ENCODE measurements at places on chromosomes 1 and 21.

DNA sequence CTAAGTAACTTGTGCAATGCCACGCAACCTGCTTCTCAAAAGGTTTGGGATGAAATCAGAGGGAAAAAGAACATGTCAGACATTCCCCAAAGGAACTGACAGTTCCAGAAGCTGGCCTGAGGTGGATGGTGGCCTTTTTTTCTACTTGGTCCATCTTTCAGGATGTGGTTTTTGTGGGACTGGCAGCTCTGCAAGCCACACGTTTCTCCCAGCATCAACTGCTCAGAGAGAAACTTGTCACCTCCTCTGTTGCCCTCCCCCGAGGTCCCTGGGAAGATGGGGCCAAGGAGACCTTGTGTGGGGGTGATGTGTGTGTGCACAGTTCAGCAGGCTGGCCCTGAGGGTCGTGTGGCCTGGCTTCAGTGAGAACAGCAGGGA, 2.5 kb upstream of the DHRS3 start:
- DNase-seq = no peak

GRCh38 chr1:1024771-1025699, 5.1 kb downstream of the AGRN start:
- no peak for DNase-seq

GRCh38 chr1:159981351-159982055, 27.5 kb upstream of the SLAMF9 start:
- DNase-seq = no peak

DNA sequence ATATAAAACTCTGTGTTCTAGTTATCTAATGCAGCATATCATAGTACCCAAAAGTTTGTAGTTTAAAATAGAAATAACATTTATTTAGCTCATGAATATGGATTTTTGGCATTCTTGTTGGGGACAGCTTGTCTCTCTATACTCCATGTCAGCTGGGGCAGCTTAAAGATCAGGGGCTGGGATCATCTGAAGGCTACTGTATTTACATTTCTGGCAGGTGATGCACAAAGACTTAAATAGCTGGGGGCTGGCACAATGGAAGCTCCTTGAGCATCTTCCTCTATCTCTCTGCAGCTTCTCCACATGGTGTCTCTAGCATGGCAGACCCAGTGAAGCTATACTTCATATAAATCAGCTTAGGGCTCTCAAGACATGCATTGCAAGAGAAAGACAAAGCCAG, 55.6 kb upstream of the DAB1 start:
- DNase-seq = no peak

DNA sequence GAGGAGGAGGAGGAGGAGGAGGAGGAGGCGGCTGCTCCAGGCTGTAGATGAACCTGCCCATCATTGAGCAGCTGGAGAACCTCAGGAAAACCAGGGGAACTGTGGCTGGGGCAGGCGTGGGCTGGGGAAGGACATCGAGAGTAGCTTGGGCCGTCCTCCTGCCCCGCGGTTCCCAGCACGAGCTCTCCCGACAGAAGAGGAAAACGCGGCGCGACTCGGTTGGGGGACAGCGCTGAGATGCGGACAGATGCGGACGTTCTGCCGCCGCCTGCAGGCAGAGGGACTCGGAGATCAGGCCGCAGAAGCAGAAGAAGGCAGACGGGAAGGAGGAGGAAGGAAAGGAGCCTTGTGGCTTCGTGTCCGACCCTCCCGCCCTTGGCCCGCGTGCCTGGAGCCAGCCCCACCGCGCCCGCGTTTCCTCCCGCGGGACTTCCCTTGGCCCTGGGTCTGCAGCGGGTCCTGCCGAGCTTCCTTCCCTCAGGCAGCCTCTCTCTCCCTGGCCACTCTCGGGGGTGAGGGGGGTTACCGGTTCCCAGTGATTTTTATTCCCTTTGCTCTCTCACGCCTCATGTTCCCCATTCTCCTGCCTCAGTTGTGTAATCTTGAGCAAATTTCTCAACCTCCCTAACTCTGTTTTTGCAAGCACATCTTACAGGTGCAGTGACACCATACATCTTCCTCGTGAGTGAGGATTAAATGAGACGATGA, 1.7 kb upstream of the TNFRSF9 start:
- DNase-seq = no peak

- DNase-seq = no peak
Observed at GRCh38 chr1:228982637-228983036, 247.4 kb downstream of the RHOU start.

DNA sequence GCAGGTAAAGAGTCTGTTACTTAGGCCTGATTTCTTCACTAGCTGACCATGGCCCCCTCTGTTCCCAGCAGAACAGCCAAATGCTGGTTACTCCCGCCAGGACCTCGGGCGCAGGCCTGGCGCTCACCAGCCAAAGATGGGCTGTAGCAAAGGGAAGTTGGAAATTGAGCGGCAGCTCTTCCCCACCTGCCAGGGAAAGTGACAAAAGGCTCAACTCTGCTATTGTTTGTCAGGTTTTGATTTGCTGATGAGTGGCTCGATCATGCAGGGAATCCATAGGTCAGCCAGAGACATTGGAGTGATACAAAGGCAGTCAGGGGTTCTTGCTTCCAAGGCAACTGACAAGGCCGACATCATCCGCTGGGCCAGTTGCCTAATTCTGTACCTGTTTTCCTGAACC, 120.1 kb downstream of the ASTN1 start:
- DNase-seq = no peak

DNA sequence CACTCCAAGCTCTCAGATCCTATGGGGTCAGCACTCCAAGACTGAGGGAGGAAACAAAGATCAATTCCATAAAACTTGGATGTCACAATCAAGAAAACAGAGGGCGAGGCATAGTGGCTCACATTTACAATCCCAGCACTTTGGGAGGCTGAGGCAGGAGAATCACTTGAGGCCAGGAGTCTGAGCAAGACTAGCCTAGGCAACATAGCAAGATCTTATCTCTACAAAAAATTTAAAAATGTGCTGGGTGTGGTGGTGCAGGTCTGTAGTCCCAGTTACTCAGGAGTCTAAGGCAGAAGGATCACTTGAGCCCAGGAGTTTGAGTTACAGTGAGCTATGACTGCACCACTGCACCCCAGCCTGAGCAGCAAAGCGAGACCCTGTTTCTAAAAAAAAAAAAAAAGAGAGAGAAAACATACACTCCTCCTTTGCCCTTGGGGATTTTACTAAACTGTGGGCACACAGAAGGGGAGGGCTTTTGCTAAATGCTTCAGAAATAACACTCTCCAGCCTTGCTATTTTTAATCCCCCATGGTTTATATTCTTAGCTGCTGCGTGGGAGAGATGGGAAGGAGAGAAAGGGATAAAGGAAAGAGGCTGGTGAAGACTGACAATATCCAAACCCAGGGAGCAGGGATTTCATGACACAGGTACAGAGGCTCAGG, 18.1 kb downstream of the ARHGEF2 start:
- no peak for DNase-seq

- DNase-seq = no peak
Observed at GRCh38 chr1:28172713-28173150, 3.8 kb downstream of the PTAFR start.

DNA sequence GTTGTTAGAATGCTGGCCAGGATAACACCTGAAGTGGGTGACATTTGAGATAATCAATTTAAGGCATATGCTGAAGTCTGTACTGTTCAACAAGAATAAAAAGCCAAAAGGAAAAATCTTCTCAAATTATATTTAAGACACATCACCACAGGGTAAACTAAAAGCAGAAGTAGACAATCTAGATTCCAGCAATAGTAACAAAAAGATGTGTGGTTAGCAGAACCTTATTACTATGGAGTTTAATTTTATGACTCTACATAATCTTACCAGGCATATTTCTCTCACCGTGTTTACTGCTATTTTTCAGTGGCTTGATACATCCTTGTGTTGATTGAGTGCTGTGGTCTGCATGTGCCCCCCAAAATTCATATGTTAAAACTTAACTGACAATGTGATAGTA, 300.4 kb upstream of the ZP4 start:
- DNase-seq = no peak

- DNase-seq = no peak
Observed at GRCh38 chr1:86858524-86859261, 55.2 kb downstream of the SELENOF start.

DNA sequence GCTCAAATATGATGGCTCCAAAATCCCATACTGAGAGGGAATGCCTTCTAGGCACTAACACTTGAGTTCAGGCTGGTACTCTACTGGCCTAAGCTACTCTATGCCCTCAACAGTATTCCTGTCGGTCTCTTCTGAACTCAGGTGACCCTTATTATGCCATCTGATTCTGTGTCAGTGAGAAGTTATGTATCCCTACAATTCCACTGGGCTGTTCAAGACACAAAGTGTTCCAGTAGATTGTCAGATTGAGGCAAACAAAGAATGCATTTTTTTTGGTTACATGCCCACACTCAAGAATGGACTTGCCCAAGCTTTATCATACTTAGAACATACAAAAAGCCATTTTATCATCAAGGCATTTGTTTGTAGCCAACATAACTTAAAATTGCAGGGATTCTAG, 553.8 kb upstream of the PRMT6 start:
- DNase-seq = no peak

- DNase-seq = peak; percentile 64
Observed at GRCh38 chr1:16367258-16367967, 371 bp downstream of the SZRD1 start.

- DNase-seq = no peak
Observed at GRCh38 chr1:45969866-45970265, 162.6 kb downstream of the PIK3R3 start.

- DNase-seq = no peak
Observed at GRCh38 chr1:87404296-87404695, 75.6 kb downstream of the LMO4 start.

GRCh38 chr1:84584126-84584525, 9.9 kb upstream of the CTBS start:
- DNase-seq = no peak

DNA sequence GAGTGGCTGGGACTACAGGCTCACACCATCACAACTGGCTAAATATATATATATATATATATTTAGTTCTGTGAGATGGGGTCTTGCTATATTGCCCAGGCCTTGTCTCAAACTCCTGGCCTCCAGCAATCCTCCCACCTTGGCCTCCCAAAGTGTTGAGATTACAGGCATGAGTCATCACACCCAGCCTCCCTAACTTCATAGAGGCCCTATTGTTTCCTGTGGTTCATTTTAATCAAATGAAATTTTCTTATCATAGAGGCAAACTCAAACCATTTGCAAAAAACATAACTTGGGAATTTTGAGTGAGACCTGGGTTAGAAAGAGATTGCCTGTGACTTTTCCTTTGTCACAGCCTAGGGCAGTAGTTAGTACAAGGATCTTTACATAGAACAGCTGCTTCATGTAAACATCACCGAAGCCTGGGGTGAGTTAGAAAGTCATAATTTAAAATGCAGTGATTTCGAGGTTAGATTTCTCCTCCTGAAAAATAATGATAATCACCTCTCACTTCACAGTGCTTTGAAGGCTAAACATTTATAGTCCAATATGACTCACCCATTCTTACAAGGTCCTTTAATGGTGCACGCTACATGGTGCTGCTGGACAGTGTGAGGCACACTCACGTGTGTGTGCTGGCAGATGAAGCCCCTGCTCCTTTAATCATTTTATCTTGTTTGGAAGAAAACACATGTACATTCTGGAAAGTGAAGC, 188.9 kb downstream of the RHOU start:
- no peak for DNase-seq

GRCh38 chr1:215665215-215665614, 98.1 kb downstream of the KCTD3 start:
- no peak for DNase-seq

DNA sequence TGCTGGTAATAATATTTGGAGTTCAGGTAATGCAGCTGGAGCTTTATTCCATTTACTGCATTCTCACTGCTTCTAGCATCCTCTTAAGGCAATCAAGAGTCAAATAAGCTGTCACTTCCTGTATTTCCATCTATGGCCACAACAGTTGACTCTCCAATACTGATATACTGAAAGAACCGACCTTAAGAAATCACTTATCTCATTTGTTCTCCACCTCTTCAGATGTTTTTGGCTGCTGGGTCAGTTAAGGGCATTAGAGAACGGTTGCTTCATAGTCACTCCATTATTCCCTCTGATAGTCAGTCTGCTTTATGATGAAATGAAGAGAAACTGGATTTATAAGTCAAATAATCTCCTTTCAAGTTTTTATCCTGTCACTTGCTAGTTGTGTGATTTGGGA, 14.2 kb upstream of the RGS4 start:
- no peak for DNase-seq

GRCh38 chr1:230265200-230266115, 160.7 kb downstream of the PGBD5 start:
- DNase-seq = no peak

- no peak for DNase-seq
Observed at GRCh38 chr1:236864996-236865817, 70.1 kb downstream of the MTR start.

- no peak for DNase-seq
Observed at GRCh38 chr1:151728151-151729054, 7.1 kb downstream of the RIIAD1 start.

- no peak for DNase-seq
Observed at GRCh38 chr1:915295-916172, 8.2 kb upstream of the SAMD11 start.

DNA sequence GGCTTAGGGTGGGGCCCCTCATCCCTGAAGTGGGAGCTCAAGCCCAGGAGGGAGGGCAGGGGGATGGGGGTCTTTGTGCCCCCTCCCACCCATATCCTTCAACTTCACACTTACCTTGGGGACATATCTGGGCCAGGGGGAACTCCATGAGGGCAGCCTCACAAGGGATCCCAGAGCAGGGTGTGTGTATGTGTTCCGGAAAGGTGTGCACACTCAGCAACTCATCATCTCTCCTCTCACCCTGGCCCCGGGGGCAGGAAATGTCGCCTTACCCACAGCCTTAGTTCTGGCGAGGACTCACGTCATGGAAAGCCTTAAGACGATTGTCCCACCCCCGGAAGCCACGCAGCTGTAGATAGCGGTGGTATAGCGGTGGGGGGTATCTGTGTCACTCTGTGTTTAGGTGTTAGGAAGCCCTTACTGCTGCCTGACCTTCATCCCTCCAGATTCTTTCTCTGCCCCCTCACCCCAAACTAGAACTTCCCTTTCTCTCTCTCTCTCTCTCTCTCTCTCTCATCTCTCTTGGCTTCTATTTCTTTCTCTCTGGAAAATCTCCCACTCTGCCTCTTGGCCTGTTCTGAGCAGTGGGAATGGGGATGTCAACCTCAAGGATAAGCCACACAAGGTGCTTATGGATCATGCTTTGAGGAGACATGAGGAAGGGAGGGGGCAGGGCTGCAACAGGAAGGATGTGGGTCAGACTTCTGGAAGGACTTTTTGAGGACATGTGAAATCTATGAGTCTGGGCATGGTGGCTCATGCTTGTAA, at the start of gene SH2D2A:
SH2D2A (minus strand) TSS at position 288 of the 768 bp plus-strand sequence; CDS start at position 148, 140 bp downstream.
- DNase-seq = peak; percentile 92

- DNase-seq = no peak
Observed at GRCh38 chr21:25953659-25954058, 216.9 kb downstream of the APP start.

- DNase-seq = no peak
Observed at GRCh38 chr1:212774584-212774983, 17.0 kb downstream of the NSL1 start.

DNA sequence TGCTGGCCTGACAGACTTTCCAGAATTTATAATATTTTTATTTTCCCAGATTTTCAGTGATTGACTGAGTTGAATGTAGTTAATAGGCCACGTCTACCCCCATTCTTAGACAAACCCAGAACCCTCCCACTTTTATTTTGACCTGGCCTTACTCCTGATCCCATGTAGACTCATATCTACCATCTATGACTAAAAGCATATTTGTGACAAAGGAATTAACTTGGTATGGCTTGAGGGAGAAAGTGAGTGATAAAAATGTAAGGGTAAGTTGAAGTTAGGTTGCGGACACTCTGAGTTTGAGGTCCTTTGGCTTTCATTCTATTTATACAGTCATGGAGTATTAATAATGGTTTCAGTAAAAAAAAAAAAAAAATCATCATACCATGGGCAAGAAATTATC, 168.4 kb downstream of the KCNK2 start:
- DNase-seq = no peak

Measured in stimulated activated CD8-positive, alpha-beta memory T cell treated with anti-CD3 and anti-CD28 coated beads, Interleukin-4, amount 100 ng/mL, for 1 hour (primary cell).